ENCODE measurements at places on chromosomes 13 and 19.

- no peak for DNase-seq
Observed at GRCh38 chr13:84973661-84974060, 825.6 kb downstream of the SLITRK6 start.

- no peak for DNase-seq
Observed at GRCh38 chr19:49193822-49194394, 36.3 kb downstream of the TRPM4 start.

GRCh38 chr19:2274931-2275535 is 6.9 kb downstream of the PEAK3 start:
- DNase-seq, result peak; percentile 59

GRCh38 chr19:23393121-23393520 is 2.1 kb downstream of the ZNF91 start:
- no peak for DNase-seq

- no peak for DNase-seq
Observed at GRCh38 chr19:10603873-10604459, 16.9 kb upstream of the AP1M2 start.

DNA sequence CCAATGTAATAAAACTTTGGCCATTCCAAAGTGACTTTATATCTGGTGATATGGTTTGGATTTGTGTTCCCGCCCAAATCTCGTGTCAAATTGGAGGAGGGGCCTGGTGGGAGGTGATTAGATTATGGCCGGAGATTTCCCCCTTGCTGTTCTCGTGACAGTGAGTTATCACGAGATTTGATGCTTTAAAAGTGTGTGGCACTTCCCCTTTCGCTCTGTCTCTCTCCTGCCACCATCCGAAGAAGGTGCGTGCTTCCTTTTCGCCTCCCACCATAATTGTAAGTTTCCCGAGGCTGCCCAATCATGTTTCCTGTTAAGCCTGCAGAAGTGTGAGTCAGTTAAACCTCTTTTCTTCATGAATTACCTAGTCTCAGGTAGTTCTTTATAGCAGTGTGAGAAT is 9.3 kb upstream of the NALCN start:
- DNase-seq, result no peak

DNA sequence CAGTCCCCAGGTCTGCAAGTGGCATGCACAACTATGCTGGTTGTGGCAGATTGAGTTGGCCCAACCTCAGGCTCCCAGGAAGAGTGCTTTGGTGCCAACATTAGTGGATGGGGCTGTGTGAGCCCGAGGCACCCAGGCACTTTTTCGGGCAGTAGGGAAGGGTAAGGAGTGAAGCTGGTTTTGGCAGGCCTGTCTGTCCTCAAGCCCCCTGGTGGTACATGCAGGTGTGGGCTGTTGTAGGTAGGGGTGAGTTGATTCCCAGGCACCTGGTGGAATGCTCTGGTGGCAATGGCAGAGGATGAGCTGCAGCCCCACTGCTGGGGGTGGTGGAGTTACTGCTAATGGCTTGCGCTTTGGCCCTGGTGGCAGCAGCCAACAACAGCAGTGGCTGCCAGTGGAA is 723.7 kb upstream of the SLITRK1 start:
- DNase-seq, result no peak

DNA sequence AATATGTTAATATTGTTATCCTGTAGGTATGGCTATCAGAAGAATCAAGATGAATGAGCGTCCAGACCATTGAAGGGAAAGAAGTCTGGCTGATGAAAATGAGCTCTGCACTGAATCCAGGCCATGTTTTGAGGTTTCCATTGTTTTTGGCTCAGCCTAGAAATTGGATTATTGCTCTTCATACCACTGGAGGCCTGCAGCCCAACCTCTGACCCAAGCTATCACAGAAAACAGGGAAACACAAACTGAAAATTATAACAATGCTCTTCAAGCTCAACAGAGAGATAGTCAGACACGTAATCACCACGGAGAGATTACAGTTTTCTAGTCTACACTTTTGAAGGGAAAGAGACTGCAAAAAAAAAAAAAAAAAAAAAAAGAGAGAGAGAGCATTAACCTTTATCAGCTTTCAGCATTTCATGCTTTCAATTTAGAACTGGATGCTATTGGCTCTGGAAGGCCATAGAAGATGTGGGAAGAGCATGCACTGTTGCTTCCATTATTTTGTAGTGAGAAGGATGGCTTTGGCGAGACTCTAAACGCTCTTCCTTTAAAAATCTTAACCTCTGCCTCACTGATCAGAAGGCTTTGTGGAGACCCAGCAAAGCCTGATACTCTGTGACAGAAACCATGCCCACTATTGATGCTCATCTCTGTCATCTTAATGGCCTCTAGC is 10.8 kb downstream of the EDNRB start:
- no peak for DNase-seq

DNA sequence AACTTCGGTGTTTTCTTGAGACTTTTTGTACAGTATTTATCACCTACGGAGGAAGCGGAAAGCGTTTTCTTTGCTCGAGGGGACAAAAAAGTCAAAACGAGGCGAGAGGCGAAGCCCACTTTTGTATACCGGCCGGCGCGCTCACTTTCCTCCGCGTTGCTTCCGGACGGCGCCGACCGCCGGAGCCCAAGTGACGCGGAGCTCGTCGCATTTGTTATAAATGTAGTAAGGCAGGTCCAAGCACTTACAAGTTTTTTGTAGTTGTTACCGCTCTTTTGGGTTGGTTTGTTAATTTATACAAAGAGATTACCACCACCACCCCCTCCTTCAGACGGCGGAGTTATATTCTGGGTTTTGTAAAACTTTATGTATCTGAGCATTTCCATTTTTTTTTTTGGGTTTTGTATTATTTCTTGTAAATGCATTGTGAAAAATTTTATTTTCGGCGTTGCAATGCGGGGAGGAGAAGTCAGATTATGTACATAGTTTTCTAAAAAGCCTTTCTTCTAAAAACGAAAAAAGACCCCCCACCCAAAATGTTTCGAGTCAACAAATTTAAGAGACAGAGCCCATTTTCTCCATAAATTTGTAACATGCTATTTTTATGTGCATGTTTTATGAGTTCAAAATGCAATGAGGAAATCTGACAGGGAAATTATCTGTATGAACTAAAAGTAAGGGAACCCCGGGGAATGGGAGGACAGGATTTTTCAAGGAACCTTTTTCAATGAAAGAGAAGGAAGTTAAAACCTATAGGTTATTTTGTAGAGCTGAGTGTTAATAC is 2.3 kb downstream of the SOX1 start:
- DNase-seq, result no peak

- no peak for DNase-seq
Observed at GRCh38 chr19:48400018-48400742, 6.7 kb downstream of the GRIN2D start.

DNA sequence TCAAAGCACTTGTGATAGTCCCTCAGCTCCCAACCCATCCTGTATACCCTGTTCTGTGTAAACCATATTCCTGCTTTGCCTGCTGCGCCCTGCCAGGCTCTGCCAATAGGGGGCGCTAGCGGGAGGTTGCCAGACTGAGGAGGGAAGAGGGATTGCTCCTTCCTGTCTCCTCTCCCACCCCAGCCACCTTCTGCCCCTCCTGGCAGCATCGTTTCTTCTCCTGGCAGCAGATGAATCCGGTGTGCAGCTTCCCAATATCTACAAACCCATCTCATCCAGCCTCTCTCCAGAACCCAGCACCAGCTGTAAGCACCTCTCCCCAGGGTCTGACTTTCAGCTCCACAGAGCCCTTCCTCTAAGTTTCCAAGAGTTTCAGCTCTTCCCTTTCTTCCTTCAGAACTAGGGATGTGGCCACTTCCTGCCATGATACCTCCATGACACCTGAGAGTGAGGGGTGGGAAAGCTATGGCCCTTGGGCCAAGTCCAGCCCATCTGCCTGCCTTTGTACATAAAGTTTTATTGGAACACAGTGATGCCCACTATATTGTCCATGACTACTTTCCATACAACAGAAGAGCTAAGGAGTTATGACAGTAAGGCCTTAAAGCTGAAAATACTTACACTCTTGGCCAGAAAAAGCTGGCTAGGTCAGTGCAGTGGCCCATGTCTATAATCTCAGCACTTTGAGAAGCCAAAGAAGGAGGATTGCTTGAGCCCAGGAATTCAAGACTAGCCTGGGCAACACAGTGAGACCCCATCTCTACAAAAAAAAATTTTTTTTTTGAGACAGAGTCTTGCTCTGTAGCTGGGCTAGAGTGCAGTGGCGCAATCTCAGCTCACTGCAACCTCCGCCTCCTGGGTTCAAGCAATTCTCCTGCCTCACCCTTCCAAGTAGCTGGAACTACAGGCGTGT is 34.5 kb upstream of the ATP1A3 start:
- peak; percentile 18 for DNase-seq

- DNase-seq, result no peak
Observed at GRCh38 chr13:54373211-54373610, 1344.6 kb downstream of the OLFM4 start.

DNA sequence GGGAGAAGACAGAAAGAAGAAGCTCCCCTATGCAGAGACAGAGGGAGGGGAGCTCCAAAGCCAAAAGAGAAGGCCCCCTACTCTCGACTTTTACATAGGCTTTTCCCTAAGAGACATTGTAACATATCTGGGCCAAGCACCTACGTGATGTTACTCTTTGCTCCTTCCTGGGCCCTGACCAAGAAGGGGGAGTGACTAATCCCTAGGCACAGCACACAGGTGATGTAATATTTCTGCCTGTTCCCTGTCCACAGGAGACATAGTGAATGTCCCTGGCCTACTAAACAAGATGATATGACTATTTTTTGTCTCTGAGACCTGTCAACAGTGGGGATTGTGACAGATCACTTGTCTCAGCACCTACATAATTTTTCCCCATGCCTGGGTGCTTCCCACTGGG is 15.9 kb upstream of the ZNF254 start:
- DNase-seq, result no peak

- DNase-seq, result peak; percentile 64
Observed at GRCh38 chr19:41821003-41821735, 23.3 kb downstream of the LYPD4 start.

DNA sequence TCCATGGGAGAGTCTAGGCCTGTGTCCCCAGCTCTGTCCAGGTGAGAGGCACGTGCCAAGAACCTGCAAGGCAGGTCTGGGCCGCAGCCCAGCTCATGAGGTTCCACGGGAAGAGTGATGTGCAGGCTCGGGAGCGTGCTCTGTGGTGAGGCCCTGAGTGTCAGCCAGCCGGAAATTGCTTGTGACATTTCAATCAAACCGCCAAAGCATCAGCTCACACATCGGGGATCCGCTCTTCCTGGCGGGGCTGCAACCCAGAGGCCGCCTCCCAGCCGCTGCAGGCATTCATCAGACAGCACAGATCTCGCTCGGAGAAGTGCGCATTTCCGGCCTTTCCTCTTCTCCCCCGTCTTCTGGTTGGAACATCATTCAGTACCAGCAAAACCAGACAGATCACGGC is 109.3 kb downstream of the KDM4B start:
- DNase-seq, result no peak

DNA sequence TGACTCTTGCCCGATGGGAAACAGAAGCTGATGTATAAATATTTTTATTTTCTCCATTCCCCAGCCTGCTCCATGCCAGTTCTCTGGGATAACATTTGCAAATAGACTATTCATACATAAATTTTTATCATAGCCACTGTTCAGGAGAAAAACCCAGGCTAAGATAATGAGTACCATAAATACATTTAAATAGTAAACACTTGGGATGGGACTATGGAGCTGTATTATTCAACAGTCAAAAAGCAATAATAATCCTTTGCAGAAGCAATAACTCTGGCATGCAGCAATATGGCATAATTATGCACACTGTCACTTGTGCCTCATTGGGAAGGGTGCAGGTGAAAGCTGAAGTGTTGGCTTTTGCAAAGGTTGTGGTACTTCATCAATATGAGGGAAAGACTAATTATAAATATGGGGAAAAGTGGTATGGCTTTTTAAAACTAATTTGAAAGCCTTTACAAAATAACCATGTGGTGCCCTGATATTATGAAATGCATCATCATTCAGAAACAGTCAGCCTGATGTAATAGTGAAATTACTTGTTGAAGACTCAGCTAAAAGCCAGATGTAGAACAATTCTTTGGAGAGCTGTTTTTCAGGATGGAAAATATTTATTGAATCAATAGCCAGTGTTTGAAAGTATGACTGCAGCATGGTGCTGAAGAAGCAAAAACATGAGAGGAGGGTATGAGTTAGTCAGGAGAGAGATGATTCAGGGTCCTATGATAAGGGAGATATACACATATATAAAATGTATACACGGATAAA is 2476.7 kb downstream of the PCDH9 start:
- no peak for DNase-seq

GRCh38 chr19:41297628-41298347 is 12.2 kb upstream of the CCDC97 start:
- DNase-seq, result no peak

GRCh38 chr13:63632321-63632720 is 2216.7 kb upstream of the PCDH20 start:
- no peak for DNase-seq

GRCh38 chr19:1806184-1807029 is 5.7 kb downstream of the ATP8B3 start:
- no peak for DNase-seq

DNA sequence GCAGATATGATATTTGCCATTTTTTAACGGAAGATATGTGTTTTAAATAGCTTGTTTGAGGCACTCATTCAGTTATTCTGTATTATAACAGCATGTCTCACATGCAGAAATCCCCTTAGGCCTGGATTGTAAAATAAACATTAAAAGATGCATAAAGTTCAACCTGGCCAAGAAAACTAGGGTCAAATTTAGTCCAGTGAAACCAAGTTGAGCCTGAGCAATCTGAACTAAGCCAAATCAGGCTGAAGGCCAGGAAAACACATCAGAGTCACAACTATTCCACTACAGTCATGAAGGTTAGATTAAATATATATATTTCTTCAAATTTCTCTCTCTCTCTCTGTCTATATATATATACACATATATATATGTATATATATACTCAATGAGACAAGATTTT is 504.8 kb downstream of the SLITRK1 start:
- DNase-seq, result no peak

- no peak for DNase-seq
Observed at GRCh38 chr19:4310247-4311121, 6.1 kb downstream of the FSD1 start.

DNA sequence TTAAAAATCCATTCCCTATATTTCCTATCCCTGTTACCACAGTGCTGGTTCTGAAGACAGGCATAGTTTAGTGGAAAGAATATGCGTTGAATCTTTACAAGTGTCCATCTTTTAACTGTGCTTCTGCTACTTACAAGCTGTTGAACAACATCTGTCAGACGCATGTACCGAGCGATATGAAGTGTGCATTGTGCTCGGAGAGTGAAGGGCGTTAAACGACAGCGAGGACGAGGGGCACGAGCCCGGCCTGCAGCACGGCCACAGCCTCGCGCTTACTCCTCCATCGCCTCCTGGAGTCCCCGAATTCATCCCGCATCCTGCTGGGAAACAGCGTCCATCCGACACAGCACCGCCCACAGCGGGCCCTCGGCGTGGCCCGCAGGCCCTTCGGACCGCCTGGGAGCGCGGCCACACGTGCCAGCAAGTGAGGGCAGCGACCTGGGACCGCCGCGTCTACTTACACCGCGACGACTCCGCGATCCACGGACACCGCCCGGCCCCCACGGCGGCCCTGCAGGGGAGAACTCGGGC is 514 bp downstream of the PCID2 start:
- DNase-seq, result peak; percentile 39

- no peak for DNase-seq
Observed at GRCh38 chr19:51226067-51226466, 1.2 kb downstream of the CD33 start.

GRCh38 chr13:106561551-106562170 is 6.3 kb downstream of the ARGLU1 start:
- DNase-seq, result no peak

All from ACHN (cell line).